ENCODE measurements at places on chromosomes 7 and 10.

DNA sequence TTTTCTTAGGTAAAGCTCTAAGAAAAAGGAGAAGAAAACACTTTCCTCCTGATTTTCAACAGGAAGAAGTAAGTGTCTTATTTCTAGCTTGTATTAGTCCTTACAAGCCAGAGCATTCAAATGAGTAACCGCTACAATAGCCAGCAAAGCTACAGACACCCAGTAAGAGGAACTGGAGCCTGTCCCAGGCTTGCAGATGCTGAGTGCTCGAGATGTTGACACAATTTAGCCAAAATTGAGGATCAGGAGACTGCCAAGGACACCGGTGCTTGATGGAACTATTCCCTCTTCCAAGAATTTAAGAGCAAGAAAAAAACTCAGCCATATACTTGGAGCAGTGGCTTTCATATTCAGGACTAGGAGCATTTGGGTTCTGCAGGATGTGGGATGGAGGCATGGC lies 149.3 kb upstream of the DPP6 start:
- no peak for DNase-seq

DNA sequence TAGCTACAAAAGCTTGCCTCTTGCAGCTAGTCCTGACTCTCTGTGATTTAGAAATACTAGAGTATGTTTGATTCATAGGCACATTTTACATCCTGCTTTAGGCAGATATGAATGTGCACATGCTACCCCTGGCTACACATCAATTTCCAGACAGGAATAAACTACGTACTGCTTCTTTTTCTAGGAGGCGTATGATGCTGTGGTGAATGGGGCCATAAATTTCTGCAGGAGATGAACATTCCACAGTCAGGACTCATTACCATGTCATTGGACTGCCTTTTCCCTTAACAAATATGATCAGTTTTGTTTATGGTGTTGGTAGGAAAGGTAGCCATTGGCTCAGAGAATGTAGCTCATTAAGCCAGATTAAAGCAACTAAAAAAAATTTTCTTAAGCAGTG lies 50.1 kb upstream of the IFRD1 start:
- DNase-seq = no peak

GRCh38 chr7:94540428-94540827 lies 30.8 kb downstream of the CASD1 start:
- DNase-seq = no peak

GRCh38 chr7:132352800-132353199 lies 223.5 kb downstream of the PLXNA4 start:
- no peak for DNase-seq

- DNase-seq = no peak
These were observed 13.6 kb downstream of the PDLIM1 start for GRCh38 chr10:95277201-95277570.

- DNase-seq = peak; percentile 40
These were observed 28.2 kb downstream of the PHYH start for GRCh38 chr10:13271552-13272163.

GRCh38 chr7:76505168-76506080 lies 4.9 kb upstream of the UPK3B start:
- no peak for DNase-seq

DNA sequence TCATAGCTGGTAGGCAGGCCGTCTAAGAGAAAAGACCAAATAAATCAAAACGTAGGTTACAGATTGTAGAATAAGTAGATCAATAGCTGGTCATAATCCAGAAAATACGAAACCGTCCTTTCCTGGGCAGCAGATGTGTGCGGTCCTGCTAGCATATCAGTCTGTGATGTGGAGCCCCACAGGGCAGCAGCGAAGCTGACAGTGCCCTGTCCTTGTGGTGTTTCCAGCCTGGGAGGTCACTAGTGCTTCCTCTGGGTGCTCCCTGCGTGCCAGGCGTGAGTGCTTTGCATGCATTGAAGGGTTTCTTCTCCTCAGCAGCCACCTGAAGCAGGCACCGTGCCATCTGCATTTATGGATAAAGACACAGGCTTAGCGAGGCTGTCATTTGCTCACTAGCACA lies 41.7 kb downstream of the IL15RA start:
- no peak for DNase-seq

- DNase-seq = no peak
These were observed 825.3 kb upstream of the MBL2 start for GRCh38 chr10:53597835-53598251.

GRCh38 chr7:87111877-87112276 lies 40.4 kb upstream of the DMTF1 start:
- no peak for DNase-seq

DNA sequence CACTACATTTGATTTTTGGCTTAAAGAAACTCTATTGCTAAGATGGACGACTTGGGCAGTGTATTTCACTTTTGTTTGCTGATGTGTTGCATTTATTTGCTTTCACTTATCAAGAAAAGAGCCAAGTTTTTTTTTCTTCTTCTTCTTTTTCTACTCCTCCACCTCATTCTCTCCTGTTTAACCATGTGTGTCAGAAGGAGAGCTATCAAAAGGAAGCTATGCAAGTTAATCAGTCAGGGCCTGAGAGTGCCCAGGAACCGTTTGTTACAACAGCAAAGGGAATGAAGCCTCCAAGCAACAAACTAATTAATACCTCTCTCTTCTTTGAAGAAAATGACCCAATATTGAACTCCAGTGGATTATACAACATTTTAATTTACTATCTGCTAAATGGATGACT lies 299.3 kb downstream of the GRM8 start:
- no peak for DNase-seq

- DNase-seq = no peak
These were observed 185.1 kb upstream of the AGK start for GRCh38 chr7:141366091-141366621.

DNA sequence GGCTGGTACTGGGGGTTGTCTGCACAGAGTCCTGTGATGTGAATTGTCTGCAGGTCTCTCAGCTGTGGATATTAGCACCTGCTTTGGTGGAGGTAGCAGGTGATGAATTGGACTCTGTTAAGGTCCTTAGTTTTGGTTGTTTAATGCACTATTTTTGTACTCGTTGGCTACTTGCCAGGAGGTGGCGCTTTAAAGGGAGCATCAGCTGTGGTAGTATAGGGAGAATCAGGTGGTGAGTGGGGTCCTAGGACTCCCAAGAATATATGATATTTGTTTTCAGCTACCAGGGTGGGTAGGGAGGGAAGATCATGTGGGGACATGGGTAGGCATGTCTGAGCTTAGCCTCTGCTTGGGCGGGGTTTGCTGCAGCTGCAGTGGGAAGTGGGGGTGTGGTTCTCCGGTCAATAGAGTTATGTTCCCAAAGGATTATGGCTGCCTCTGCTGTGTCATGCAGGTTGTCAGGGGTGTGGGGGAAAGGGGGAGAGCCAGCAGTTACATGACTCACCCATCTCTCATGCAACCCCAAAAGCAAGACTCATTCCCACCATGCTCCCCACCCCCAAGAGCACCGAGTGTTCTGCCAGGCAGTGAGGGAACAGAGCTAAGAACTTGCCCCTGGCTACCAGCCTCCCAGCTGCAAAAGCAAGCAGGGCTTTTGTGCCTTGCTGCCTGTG lies 53.7 kb upstream of the ZNF273 start:
- no peak for DNase-seq

- no peak for DNase-seq
These were observed 102.4 kb upstream of the KLF6 start for GRCh38 chr10:3887404-3887803.

DNA sequence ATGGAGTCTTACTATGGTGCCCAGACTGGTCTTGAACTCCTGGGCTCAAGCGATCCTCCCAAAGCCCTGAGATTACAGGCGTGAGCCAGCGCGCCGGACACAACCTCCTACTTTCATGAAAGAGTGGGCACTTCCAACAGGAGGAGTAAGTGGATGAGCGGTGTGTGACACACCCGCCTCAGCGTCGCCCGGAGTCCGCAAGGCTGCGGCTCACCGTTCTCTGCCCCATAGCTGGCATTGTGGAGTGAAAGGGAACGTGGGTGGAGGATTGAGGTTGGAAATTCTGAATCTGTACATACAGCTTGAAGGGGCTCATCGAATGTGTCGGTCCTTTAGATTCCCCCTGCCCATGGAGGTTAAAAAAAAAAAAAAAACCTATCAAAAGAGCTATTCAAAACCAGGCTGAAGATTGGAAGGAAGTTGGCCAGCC lies 524 bp upstream of the PRXL2A start:
- no peak for DNase-seq

- DNase-seq = no peak
These were observed 116.0 kb downstream of the PTPN20 start for GRCh38 chr10:47027108-47027783.

- no peak for DNase-seq
These were observed 60.7 kb downstream of the CSTF2T start for GRCh38 chr10:51638737-51639136.

GRCh38 chr10:62305813-62306212 lies 37.2 kb upstream of the RTKN2 start:
- DNase-seq = no peak
